C1 segment of cervical spinal cord (tissue), 14 donors: ENCODE measurements at places on chromosomes 3 and 15.

GRCh38 chr3:61562721-61563312 is 1.4 kb downstream of the PTPRG start:
- peak; percentile 31 for DNase-seq

- DNase-seq: no peak
These were observed 73.1 kb downstream of the NR2E3 start for GRCh38 chr15:71883447-71883846.

GRCh38 chr3:110470310-110470709 is 601.3 kb upstream of the NECTIN3 start:
- DNase-seq: no peak

GRCh38 chr3:159252772-159253384 is 451.0 kb downstream of the MFSD1 start:
- no peak for DNase-seq

DNA sequence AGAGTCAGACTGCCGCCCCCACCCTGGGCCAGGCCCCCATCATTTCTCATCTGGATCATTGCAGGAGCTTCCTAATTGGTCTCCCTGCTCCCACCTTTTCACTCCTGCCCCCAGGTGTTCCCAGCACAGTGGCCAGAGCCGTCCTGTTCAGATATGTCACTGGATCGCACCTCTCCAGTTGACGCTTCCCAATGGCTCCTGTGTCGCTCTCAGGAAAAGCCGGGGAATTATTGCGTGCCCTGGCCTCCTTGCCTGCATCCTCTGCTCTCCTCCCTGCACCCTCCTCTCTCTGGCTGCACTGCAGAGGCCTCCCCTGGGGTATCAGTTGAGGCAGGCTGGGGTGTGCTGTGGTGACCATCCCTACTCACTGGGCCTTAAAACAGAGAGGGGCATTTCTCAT is 25.5 kb upstream of the CYP11A1 start:
- DNase-seq: no peak

- peak; percentile 20 for DNase-seq
These were observed 19.6 kb downstream of the CD86 start for GRCh38 chr3:122074621-122075265.

GRCh38 chr3:189570916-189571315 is 60.3 kb upstream of the TP63 start:
- no peak for DNase-seq

- no peak for DNase-seq
These were observed 6.5 kb downstream of the NISCH start for GRCh38 chr3:52461874-52462273.

DNA sequence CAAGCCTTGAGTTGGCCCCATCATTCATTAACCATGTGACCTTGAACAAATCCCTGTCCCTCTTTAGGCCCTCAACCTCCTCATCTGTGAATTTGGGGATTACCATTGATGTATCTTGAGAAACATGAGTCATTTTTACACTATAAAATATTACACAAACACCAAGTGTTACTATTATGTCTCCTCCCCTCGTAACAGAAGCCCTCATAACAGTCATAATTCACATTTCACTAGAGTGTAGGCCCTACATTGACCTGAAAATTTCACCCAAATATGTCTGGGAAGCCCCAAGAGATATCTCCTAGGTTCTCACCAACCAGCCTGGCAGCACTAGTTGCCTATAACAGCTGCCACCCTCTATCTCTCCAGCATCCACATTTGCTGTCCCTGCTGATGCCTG is 15.8 kb upstream of the SLC6A1 start:
- DNase-seq: no peak

DNA sequence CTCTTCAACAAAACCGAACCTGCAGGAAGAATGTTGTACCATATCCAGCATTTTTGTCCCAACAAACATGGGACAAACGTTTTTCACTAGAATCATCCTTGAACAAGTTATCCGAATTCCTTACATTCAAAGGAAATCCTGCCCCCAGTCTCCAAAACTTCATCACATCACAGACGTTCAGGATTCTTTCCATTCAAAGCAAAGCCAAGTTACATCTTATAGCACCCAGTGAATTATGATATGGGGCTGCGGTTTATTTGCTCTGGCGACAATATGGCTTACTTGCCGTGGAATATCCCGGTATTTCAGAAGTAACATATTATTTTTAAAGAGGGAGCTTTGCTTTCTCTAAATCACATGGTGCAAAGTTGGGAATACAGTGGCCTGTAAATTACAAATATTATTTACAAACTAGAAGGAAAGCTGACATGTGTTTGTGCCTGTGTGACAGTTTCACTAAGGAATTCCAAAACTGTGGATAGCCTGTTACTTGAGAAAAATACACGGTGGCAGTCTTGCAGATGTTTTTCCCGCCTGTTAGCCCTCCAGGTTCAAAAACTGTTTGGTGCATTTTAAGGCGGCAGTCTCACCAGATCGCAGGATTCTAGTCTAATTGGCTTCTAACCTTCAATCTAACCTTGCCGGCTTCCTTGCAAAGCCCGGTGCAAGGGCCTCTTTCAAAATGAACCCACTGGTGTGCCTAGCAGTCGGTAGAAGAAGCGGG is 736 bp upstream of the MBNL1 start:
- no peak for DNase-seq

GRCh38 chr15:64774037-64774628 is 1.3 kb downstream of the RBPMS2 start:
- DNase-seq: no peak

DNA sequence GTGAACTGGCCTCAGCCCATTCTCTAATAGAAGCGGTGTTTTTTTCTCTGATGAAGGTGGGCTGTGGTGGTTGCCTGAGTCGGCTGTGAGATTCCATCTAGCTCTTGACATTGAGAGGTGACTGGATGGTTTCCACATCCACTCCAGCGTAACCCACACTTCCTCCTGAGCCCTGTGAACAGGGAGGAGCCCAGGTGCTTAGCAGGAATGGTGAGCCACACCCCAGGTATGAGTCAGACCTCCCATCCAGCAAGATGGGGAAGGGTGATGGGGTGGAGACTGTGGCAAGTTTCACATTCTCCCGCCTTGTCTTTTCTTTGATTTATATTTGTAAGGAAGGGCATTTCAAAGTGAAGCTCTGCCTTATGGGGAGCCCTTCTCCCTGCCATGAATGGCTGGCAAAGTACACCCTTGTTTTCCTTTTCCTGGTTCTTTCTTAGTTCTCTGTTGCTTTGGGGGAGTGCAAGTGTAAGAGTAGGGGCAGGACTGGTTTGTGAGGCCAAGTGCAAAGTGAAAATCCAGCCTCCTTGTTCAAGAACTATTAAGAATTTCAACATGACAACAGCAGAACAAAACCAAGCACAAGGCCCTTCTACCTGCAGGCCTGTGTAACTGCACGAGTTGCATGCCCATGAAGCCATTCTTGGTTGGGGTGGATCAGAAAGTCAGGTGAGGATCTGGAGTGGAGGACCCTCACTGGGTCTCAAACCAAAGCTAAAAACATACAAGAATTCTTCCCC is 4.6 kb upstream of the TPRG1 start:
- DNase-seq: no peak

GRCh38 chr15:99197856-99198255 is 51.5 kb downstream of the TTC23 start:
- no peak for DNase-seq

- DNase-seq: no peak
These were observed 59.0 kb downstream of the EPHB3 start for GRCh38 chr3:184620475-184621119.

GRCh38 chr3:171135549-171135948 is 109.0 kb upstream of the SLC2A2 start:
- no peak for DNase-seq

- no peak for DNase-seq
These were observed 165.9 kb downstream of the TPRG1 start for GRCh38 chr3:189337673-189338091.

GRCh38 chr3:29942297-29942696 is 661.4 kb downstream of the RBMS3 start:
- DNase-seq: no peak

GRCh38 chr15:50138391-50138790 is 19.4 kb upstream of the ATP8B4 start:
- DNase-seq: no peak

GRCh38 chr3:146117406-146118285 is 43.3 kb downstream of the PLOD2 start:
- no peak for DNase-seq

GRCh38 chr3:94234177-94234788 is 171.4 kb downstream of the NSUN3 start:
- DNase-seq: no peak

- no peak for DNase-seq
These were observed 379.5 kb upstream of the ATP10A start for GRCh38 chr15:26242565-26243071.

GRCh38 chr15:44157679-44158078 is 37.4 kb downstream of the FRMD5 start:
- DNase-seq: no peak

GRCh38 chr3:99873269-99874102 is 55.8 kb downstream of the CMSS1 start:
- DNase-seq: no peak

GRCh38 chr3:28799084-28799483 is 450.5 kb upstream of the AZI2 start:
- no peak for DNase-seq

GRCh38 chr15:95409211-95409610 is 921.3 kb upstream of the NR2F2 start:
- DNase-seq: no peak

DNA sequence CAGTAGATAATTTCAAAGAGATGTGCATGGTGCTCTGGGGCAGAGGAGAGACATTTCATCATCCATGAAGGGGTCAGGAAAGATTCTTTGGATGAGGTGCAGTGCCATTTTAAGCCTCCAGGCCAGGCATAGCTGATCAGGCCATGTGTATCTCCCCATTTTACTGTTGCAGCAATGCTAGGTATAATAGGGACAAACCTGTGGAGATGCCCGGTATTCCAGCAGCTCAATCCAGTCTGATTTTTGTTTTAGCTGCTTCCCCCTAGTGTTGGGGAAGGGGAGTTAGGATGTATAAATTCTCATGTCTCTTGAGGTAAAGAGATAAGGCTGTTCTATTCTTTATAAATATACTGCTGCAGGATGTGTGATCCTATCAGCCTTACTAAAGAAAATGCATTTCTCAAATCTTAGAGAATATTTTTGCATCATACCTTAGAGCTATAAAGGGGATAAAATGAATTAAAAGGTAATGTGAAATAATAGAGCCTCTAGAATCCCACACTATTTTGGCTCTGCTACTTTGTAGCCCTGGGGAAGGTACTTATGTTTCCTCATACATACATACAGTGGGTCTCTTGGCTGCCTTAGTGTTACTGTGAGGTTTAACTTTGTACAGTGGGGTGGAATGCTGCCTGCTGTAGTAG is 5.2 kb downstream of the CDV3 start:
- no peak for DNase-seq

GRCh38 chr3:25575001-25575400 is 89.7 kb downstream of the TOP2B start:
- DNase-seq: no peak

GRCh38 chr15:74786551-74787165 is 4.8 kb downstream of the CSK start:
- no peak for DNase-seq

DNA sequence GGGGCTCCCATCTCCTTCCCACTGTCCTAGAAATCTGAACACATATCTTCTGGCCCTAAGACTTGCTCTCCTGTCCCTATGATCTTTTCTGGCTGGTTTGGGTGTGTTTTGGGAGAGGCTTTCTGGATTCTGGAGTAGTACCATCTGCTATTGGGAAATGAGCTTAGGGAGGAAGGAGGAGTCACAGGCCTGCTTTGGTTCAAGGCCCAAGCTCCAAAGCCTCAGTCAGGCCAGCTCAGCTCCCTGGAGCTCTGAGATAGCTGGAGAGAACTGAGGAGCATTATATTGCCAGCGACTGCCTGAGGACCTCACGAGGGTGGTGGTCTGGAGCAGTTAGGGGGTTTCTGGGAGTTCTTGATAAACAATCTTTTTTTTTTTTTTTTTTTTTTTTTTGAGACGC is 18.7 kb downstream of the RASGRF1 start:
- DNase-seq: no peak

- no peak for DNase-seq
These were observed 67.5 kb downstream of the TMEM44 start for GRCh38 chr3:194565597-194566190.

GRCh38 chr15:93983526-93983925 is 247.8 kb upstream of the MCTP2 start:
- DNase-seq: no peak

DNA sequence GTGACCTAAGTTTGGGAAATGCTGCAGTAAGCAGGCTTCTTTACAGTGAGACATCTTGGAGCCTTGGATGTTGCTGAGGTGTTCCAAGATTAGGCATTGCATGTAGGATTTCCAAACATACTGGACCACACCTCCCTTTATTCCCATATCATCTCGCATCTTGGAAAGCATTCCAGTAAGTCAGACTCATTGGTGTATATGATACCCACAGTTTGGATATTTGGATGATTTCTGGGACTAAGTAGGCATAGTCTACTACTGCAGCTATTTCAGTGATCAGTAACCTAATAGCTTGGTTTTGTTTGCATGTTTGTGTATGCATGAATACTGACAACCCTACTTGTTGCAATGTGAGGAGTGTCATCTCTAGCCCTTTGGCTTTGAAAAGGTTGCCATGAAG is 97.3 kb downstream of the SEMA6D start:
- no peak for DNase-seq

DNA sequence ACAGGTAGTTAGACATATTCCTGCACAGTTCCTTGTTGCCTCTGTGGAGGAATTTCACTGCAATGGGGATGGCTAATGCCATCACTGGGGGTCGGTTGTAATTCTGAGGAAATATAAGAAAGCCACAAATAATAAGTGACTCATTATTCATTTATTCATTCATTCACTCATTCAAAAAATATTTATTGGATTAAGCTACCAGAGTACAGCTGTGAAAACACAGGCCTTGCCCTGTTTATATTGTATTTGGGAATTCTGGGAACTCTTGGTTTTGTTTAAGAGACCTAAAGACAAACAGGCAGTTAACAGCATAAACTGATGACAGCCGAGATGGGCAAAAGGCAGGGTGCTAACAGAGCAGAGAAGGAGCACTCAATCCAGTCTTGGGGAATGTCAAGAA is 23.6 kb downstream of the PTX3 start:
- DNase-seq: no peak

GRCh38 chr3:50885070-50885850 is 210.5 kb downstream of the DOCK3 start:
- DNase-seq: no peak

GRCh38 chr3:50474717-50475116 is 28.7 kb downstream of the CACNA2D2 start:
- no peak for DNase-seq

GRCh38 chr3:105826778-105827634 is 41.8 kb downstream of the CBLB start:
- DNase-seq: no peak

GRCh38 chr3:29721789-29722188 is 440.9 kb downstream of the RBMS3 start:
- no peak for DNase-seq

DNA sequence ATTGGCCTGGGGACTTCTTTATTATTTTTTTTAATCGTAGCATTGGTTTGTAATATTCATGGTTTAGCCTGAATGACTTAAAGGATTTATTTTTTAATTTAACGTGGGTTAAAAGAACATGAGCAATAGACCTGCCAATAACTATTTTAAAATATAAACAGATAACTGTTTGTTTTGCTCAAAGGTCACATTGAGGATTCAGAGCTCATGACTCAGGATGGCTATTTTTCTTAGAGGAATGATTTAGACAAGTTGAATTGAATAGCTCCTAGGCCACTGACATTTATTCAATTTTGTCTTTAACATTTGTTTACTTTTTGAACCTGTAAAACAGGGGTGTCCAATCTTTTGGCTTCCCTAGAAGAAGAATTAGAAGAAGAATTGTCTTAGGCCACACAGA is 68.5 kb downstream of the ITPR1 start:
- no peak for DNase-seq
